ENCODE measurements at places on chromosomes 1 and 21. TPM values are rescaled to one million over a fixed set of nuclear protein-coding genes. Genes with fewer than 3 reads are reported as not detected.

Gene RNF186
- total RNA-seq = not detected

- no peak for DNase-seq
These were observed 6.7 kb upstream of the TXLNA start for GRCh38 chr1:32172621-32173245.

DNA sequence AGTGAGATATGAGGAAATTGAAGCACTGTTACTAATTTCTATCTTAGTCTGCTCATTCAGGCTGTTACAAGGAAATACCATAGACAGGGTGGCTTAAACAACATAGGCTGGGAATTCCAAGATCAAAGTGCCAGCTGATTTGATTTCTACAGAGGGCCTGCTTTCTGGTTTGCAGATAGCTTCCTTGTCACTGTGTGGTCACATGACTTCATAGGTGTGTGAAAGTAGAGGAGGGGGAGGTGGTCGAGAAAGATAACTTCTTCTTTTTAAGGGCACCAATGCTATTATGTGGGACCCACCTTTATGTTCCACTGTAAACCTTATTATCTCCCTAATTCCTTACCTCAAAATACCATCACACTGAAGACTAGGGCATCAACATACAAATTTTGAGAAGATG is 6.4 kb upstream of the BRINP3 start:
- DNase-seq = no peak

GRCh38 chr21:34632498-34632897 is 17.6 kb upstream of the RCAN1 start:
- DNase-seq = no peak

DNA sequence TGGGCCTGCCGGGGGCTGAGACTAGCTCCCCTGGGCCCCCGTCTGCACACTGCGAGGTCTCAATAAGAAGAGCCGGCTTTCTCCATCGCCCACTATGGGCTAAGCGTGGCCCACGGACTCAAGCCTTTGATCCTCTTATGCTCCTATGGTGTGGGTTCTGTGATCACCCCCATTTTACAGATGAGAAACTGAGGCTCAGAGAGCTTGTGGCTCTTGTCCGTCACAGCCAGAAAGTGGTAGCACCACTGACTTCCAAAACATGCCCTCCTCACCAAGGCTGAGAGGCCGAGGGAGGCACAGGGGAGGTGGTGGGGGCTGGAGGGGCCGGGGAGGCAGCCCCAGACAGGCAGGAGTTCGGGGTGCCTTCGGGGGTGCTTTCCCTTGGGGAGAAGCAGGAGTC is 39.0 kb upstream of the CASZ1 start:
- DNase-seq = no peak

DNA sequence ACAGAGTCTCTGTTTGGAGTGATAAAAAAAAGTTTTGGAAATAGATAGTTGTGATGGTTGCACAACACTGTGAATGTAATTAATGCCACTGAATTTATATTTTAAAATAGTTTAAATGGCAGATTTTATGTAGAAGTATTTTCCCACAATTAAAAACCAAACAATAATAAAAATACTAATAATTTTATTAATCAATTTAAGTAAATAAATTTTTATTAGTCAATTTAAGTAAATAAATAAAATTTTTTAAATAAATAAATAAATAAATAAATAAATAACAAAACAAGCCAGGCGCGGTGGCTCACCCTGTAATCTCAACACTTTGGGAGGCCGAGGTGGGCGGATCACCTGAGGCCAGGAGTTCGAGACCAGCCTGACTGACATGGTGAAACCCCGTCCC is 4.9 kb upstream of the KDF1 start:
- DNase-seq = no peak

Data from urinary bladder (tissue), 4 donors.